ENCODE measurements at places on chromosomes 16 and 17. TPM values are rescaled to one million over a fixed set of nuclear protein-coding genes. Genes with fewer than 3 reads are reported as not detected.

DNA sequence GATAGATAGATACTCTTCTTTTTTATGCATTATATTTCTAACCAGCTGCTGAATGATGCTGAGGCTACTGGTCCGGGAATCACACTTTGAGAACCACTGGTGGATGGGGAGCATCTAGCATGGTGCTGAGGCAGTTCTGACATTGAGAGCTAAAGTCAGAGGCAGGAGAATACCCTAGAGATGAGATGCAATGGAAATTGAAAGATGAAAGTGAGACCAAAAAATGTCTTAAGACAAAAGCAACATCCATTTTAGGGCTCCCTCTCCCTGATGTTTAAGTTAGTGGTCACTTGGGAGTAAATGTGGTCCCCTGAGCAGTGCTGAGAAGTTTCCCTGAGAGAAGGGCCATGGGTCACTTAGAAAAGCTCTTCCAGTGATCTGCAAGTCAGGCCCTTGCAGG lies 6.8 kb downstream of the PCTP start:
- no peak for DNase-seq

- DNase-seq: no peak
Measured at GRCh38 chr16:20611975-20612481, 35.9 kb upstream of the ACSM2B start.

GRCh38 chr16:29940656-29941055 lies 14.6 kb upstream of the KCTD13 start:
- no peak for DNase-seq

DNA sequence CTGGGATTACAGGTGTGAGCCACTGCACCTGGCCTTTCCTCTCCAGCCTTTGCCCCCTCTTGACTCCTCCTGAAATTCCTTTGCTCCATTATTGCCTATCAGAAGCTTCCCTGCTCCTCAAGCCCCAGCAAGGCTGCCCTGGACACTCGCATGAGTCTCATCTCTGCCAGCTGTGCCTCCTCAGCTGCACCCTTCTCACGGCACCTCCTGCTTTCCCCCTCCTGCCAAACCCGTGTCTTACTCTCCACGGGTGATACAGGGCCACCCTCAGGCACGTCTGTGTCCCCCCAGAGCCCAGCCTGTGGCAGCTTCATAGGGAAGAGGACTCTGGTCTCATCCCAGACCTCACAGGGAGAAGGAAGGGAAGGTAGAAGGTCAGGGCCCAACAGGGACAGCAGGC lies 15.4 kb downstream of the G6PC3 start:
- DNase-seq: no peak

DNA sequence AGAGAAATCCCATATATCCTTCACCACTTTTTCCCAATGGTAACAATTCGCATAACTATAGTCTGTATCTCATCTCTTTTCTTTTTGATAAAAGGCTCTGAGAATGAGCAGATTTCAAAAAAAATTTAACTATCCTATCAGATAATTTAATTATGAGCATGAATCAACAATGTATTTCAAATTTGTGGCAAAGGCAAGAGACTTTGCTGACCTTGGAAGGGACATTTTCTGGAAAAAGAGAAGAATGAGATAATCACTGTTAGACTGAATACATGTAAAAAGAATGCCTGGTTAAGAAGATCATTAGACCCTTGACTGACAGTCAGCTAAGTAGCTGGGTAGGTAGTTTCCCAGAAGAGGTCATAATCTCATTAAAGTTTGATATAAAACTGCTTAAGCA lies 428.4 kb upstream of the XYLT1 start:
- no peak for DNase-seq

GRCh38 chr16:2226245-2226793 lies 2.9 kb downstream of the E4F1 start:
- no peak for DNase-seq

- no peak for DNase-seq
Measured at GRCh38 chr17:26809033-26809432, 484.9 kb upstream of the WSB1 start.

- no peak for DNase-seq
Measured at GRCh38 chr17:14902297-14902696, 362.8 kb downstream of the PMP22 start.

GRCh38 chr16:49269201-49269600 lies 12.4 kb downstream of the CBLN1 start:
- no peak for DNase-seq

- no peak for DNase-seq
Measured at GRCh38 chr17:75081611-75082540, 5.9 kb upstream of the SLC16A5 start.

- no peak for DNase-seq
Measured at GRCh38 chr17:68606451-68607307, 5.5 kb upstream of the FAM20A start.

- DNase-seq: peak; percentile 72
Measured at GRCh38 chr17:73595479-73595878, 48.8 kb downstream of the SDK2 start.

- DNase-seq: no peak
Measured at GRCh38 chr16:89969741-89970410, 21.3 kb downstream of the DEF8 start.

DNA sequence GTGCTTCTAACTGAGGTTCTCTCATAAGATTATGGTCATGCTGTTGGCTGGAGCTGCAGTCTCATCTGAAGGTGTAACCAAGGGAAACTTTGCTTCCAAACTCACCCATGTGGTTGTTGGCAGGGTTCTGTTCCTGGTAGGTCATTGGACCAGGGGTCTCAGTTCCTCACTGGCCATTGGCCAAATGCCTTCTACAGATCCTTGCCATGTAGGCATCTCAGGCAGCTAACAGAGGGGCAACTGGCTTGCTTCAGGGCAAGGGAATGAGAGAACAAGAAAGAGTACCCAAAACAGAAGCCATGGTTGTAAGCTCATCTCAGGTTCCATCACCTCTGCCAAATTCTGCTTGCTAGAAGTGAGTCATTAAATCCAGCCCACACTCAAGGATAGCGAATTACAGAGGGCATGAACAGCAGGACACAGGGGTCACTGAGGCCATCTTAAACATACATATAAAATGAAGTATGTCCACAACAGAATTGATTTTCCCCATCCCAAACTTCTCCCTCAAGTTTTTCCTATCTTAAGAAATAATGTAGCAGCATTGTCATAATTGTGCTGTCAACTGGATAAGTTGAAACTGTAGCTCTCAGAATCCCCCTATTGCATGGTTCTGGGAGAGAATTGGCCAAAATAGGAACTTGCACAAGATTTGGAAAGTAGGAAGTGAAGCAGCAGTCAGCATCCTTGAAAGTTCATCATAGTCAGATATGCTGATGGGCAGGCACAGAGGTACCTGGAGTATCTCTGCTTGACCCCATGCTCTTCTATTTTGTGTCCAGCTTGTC lies 42.4 kb upstream of the CES5A start:
- DNase-seq: no peak

DNA sequence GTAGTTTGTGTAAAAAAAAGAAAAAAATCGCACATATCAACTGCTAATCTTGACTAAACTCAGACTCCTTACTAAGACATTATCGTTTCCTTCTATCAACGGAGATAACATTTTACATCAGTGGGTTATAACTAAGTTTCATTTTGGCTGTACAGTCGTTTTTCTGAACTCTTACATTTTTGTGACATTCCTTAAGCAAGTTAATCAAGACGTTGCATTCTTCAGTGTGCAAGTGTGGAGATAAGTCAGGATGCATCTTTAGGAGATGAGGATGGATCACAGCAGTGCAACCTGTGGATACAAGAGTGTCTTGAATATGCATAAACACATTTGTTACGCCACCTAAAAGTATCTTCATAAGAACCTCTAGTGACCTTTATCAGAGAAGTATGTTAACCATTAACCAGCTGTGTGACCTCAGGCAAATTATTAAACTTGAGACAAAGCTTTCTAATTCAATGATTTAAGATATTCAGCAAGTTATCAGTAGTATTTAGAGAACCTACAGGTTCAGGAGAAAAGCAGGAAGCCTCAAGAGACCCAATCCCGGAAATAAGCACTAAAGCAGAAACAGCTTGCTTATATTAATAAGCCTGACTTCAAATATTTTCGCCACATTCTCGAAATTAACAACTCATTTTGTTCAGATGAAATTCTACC lies 9.4 kb downstream of the CMC2 start:
- peak; percentile 69 for DNase-seq

The TBC1D3H gene
- not detected for polyA plus RNA-seq

The WNT9B gene
- 0.07 TPM for polyA plus RNA-seq

The ABCA10 gene
- polyA plus RNA-seq: 0.16 TPM

The BRICD5 gene
- 11.6 TPM for polyA plus RNA-seq

The TBC1D26 gene
- polyA plus RNA-seq: 0.18 TPM

The DNAH9 gene
- polyA plus RNA-seq: 0.04 TPM

The BAIAP2 gene
- polyA plus RNA-seq: 27.5 TPM

The ALDH3A1 gene
- polyA plus RNA-seq: 959 TPM

The SLFN12 gene
- polyA plus RNA-seq: 0.12 TPM
